K562 (cell line): ENCODE measurements at places on chromosomes 6 and 20. TPM values are rescaled to one million over a fixed set of nuclear protein-coding genes. Genes with fewer than 3 reads are reported as not detected.

GRCh38 chr6:113338644-113339043, 518.5 kb upstream of the MARCKS start:
- no peak for DNase-seq
- H3K4me3 ChIP-seq: no peak overlapping the region
- no peaks in the 10 kb centered on the region for H3K27me3 ChIP-seq

DNA sequence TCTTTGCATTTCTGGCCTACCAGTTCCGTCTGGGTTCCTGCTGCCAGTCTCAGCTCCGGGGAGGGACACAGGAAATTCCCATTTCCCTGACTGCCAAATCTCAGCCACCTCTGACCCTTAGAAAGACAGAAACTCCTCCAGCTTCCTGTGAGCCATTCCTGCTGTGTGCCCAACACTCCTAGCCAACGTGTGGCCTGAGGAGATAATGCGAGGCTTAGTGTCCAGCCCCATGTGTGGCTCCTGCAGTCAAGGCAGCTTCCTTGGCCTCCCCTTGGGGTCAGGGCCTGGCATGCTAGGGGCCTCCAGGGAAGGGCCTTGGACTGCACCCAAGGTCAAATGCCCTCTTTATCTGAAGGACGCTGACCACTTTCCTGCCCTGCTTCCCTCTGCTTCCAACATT, 45.1 kb downstream of the MAFB start:
- H3K4me1 ChIP-seq: no peaks in the 10 kb centered on the region
- H3K4me3 ChIP-seq: no peak overlapping the region
- H3K36me3 ChIP-seq: no peaks in the 10 kb centered on the region
- no peak overlapping the region for H3K27ac ChIP-seq
- no peaks in the 10 kb centered on the region for H3K27me3 ChIP-seq
- DNase-seq: no peak

The CD24 gene
- polyA plus RNA-seq: 14.3 and 15.7 TPM in 2 replicates

GRCh38 chr20:19427480-19427879, 215.0 kb downstream of the SLC24A3 start:
- H3K4me1 ChIP-seq: no peaks in the 10 kb centered on the region; the same call in 1 of the 2 replicates
- H3K4me3 ChIP-seq: no peak overlapping the region

DNA sequence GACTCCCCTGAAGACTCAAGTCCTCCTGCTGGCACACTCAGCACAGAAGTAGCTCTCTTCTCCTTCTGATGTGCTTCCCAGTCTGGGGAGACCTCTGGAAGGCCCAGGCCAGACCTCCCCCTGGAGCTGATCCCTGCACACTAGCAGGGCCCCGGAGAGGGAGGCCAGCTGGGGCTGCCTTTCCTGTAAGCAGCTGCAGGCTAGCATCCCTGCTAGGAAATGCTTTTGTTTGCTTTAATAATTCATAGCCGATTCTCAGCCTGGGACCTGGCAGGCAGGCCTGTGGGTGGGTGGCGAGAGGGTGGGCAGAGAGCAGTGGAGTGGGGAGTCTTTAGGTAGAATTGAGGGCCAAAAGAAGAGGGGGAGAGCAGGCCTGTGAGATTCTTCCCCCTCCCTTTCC, 5.2 kb downstream of the EBF4 start:
- H3K27ac ChIP-seq: no peak overlapping the region
- no peaks in the 10 kb centered on the region for H3K36me3 ChIP-seq
- DNase-seq: no peak
- H3K27me3 ChIP-seq: peaks cover 6% of the 10 kb centered on the region; the same call in 2 of the 3 replicates
- no peak overlapping the region for H3K4me3 ChIP-seq

The SHLD1 gene
- 7.3 and 8.4 TPM in 2 replicates for polyA plus RNA-seq

The KIFC1 gene
- polyA plus RNA-seq: 84.1 and 88.6 TPM in 2 replicates

GRCh38 chr20:4949833-4950178, 51.5 kb downstream of the SLC23A2 start:
- no peaks in the 10 kb centered on the region for H3K36me3 ChIP-seq
- H3K4me3 ChIP-seq: no peak overlapping the region
- no peak overlapping the region for H3K27ac ChIP-seq
- no peaks in the 10 kb centered on the region for H3K4me1 ChIP-seq
- no peaks in the 10 kb centered on the region for H3K27me3 ChIP-seq

The PDE7B gene
- not detected in 2 replicates for polyA plus RNA-seq
